CD4-positive, alpha-beta T cell (primary cell): ENCODE measurements at places on chromosomes 5 and 9. TPM values are rescaled to one million over a fixed set of nuclear protein-coding genes. Genes with fewer than 3 reads are reported as not detected.

PFN3 gene
- not detected for total RNA-seq

PCDHGB1 gene
- not detected for total RNA-seq

SAXO1 gene
- total RNA-seq, result 0.19 TPM

GFI1B gene
- total RNA-seq, result not detected

CBY3 gene
- total RNA-seq, result 0.64 TPM

RNF183 gene
- total RNA-seq, result not detected

DAB2IP gene
- 0.06 TPM for total RNA-seq

CAVIN4 gene
- not detected for total RNA-seq

MATR3 gene
- 376 TPM for total RNA-seq

LECT2 gene
- total RNA-seq, result not detected

DDX46 gene
- total RNA-seq, result 35.8 TPM

ZNF483 gene
- total RNA-seq, result 28.5 TPM

ROPN1L gene
- total RNA-seq, result 0.58 TPM

RAPGEF6 gene
- 83.3 TPM for total RNA-seq

NFIB gene
- not detected for total RNA-seq

LRRC19 gene
- total RNA-seq, result not detected

CCDC112 gene
- 3.1 TPM for total RNA-seq

RPL37 gene
- 2,986 TPM for total RNA-seq

FGD3 gene
- total RNA-seq, result 95.7 TPM

LCN2 gene
- not detected for total RNA-seq

PPP1R2B gene
- total RNA-seq, result not detected

GARIN3 gene
- not detected for total RNA-seq

GABRA1 gene
- not detected for total RNA-seq

WNT8A gene
- total RNA-seq, result not detected

SEMA6A gene
- total RNA-seq, result not detected

ORM2 gene
- not detected for total RNA-seq

FST gene
- 0.67 TPM for total RNA-seq

CDH10 gene
- total RNA-seq, result not detected

TRIM7 gene
- total RNA-seq, result 3.4 TPM

CDH12 gene
- total RNA-seq, result not detected

CDH18 gene
- not detected for total RNA-seq

GPR21 gene
- 0.89 TPM for total RNA-seq

SCGB3A2 gene
- total RNA-seq, result not detected

KIF4B gene
- total RNA-seq, result not detected

SRP19 gene
- total RNA-seq, result 40.8 TPM
